ENCODE measurements at places on chromosomes 1 and 21. TPM values are rescaled to one million over a fixed set of nuclear protein-coding genes. Genes with fewer than 3 reads are reported as not detected.

OR6K3 gene
- total RNA-seq: not detected

GRCh38 chr1:157968946-157969345, 24.5 kb upstream of the KIRREL1 start:
- peak overlapping the region; percentile 72 for H3K4me3 ChIP-seq
- peaks cover 18% of the 10 kb centered on the region for H3K36me3 ChIP-seq
- H3K27me3 ChIP-seq: peaks cover 8% of the 10 kb centered on the region
- H3K4me1 ChIP-seq: peaks cover 49% of the 10 kb centered on the region

- peaks cover 44% of the 10 kb centered on the region for H3K27me3 ChIP-seq
- no peak overlapping the region for H3K27ac ChIP-seq
- DNase-seq: no peak
- H3K4me1 ChIP-seq: no peaks in the 10 kb centered on the region
- H3K36me3 ChIP-seq: no peaks in the 10 kb centered on the region
- H3K4me3 ChIP-seq: no peak overlapping the region
Observed at GRCh38 chr1:228004331-228004855, 2.4 kb upstream of the WNT3A start.

SLC9C2 gene
- total RNA-seq: not detected

- H3K27me3 ChIP-seq: no peaks in the 10 kb centered on the region
- peaks cover 31% of the 10 kb centered on the region for H3K4me1 ChIP-seq
- DNase-seq: no peak
- no peak overlapping the region for H3K4me3 ChIP-seq
- no peak overlapping the region for H3K27ac ChIP-seq
Observed at GRCh38 chr1:184836934-184837895, 82.6 kb upstream of the EDEM3 start.

RBM11 gene
- not detected for total RNA-seq

DNA sequence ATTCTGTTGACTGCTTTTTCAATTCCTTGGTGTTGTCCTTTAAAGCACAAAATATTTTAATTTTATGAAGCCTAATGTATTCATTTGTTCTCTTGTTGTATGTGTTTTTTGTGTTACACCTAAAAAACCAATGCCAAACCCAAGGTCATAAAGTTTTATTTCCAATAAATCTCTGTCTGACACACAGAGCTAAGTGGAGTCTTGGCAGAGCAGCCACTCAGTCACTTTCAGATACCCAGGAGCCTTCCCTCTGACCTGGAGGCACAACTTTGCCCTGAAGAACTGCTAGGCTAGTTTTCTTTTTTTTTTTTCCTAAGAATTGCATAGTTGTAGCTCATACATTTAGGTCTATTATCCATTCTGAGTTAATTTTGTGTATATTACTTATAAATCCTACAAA, 71.2 kb upstream of the BCL9 start:
- DNase-seq: no peak
- no peak overlapping the region for H3K4me3 ChIP-seq
- H3K27ac ChIP-seq: no peak overlapping the region
- H3K27me3 ChIP-seq: peaks cover 6% of the 10 kb centered on the region

- peak overlapping the region; percentile 90 for H3K27ac ChIP-seq
- DNase-seq: no peak
- no peaks in the 10 kb centered on the region for H3K27me3 ChIP-seq
- H3K4me3 ChIP-seq: peak overlapping the region; percentile 85
- H3K36me3 ChIP-seq: peaks cover 20% of the 10 kb centered on the region
Observed at GRCh38 chr1:110006516-110006915, 22.0 kb downstream of the AHCYL1 start.

S100A8 gene
- total RNA-seq: not detected

GRCh38 chr1:200972985-200973742, 50.4 kb downstream of the KIF21B start:
- no peaks in the 10 kb centered on the region for H3K4me1 ChIP-seq
- no peak overlapping the region for H3K4me3 ChIP-seq
- H3K27ac ChIP-seq: no peak overlapping the region
- DNase-seq: no peak
- no peaks in the 10 kb centered on the region for H3K36me3 ChIP-seq

SYNC gene
- 50.6 TPM for total RNA-seq

GRCh38 chr1:59743324-59744091, 71.2 kb upstream of the HOOK1 start:
- no peak overlapping the region for H3K27ac ChIP-seq
- DNase-seq: no peak
- peaks cover 7% of the 10 kb centered on the region for H3K36me3 ChIP-seq
- H3K4me3 ChIP-seq: no peak overlapping the region
- H3K4me1 ChIP-seq: peaks cover 20% of the 10 kb centered on the region

DPH2 gene
- total RNA-seq: 21.1 TPM

GRCh38 chr1:116330342-116330652, 42.7 kb upstream of the ATP1A1 start:
- H3K27ac ChIP-seq: no peak overlapping the region
- no peaks in the 10 kb centered on the region for H3K36me3 ChIP-seq
- H3K4me3 ChIP-seq: no peak overlapping the region
- no peak for DNase-seq
- peaks cover 10% of the 10 kb centered on the region for H3K27me3 ChIP-seq

DNA sequence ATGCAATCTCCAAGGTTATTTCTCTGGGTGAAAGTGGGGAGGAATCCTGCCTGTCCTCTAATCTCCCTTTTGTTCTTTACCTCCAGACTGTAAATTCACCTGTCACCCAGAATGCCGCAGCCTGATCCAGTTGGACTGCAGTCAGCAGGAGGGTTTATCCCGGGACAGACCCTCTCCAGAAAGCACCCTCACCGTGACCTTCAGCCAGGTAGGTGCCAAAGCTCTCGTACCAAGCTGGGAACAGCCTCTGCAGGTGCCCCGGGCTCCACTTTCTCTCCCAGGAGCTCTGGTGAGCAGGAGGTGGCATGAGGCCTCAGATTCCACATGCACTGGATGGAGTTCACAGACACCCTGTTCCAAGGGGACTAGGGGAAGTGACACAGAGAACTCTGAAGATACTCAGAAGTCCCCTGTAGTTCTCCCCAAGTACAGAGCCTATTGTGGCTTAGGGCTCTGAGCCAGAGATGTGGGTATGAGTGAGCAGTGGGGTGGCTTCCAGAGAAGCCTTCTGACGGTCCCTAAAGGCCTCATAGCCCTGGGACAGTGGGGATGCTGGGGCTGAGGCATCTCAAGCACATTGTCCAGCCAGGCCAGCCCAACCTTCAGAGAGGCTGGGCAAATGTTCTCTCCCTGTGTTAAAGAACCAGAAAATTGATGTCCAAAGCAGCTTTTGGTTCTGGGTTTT, 30.9 kb downstream of the RASSF5 start:
- H3K27me3 ChIP-seq: peaks cover 25% of the 10 kb centered on the region
- H3K27ac ChIP-seq: no peak overlapping the region
- DNase-seq: no peak
- H3K4me3 ChIP-seq: no peak overlapping the region

ADORA1 gene
- total RNA-seq: 3.5 TPM

PPP1R12B gene
- 6.5 TPM for total RNA-seq

All from HFFc6 (cell line).